ENCODE measurements at places on chromosomes 6 and 20.
A peak's percentile ranks its signal among the peaks of the same experiment; 100 is the strongest.

DNA sequence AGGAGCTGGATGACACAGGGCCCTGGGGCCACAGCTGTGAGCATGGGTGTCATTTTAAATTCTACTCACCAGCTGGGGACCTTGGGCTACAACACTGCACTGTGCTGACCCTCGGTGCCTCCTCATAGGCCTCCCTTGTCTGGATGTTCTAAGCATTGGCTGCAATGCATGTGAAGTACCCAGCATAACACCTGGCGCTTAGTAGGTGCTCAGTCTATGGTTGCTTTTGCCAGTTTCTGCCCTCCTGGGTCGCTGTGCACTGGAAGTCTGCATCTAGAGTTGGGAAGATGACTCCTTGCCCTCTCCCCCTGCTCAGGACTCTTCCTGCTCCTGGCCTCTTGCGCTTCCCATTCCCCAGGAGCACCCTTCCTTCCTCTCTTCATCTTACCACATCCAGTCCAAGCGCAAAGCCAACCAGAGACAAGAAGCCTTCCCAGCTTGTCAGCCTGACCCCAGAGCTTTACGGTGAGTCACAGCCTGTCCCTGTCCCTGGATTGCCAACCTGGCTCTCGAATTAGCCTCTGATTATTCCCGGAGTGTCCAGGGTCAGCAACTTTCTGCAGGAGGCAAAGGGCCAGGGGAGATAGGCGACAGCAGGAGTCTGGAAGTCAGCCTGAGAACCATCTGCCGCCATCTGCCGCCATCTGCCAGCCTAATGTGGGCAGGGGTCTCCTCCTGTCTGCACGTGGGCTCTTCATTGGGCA, 8.8 kb downstream of the SLC13A3 start:
- no peaks in the 10 kb centered on the region for H3K27me3 ChIP-seq
- no peak overlapping the region for H3K4me3 ChIP-seq
- no peaks in the 10 kb centered on the region for H3K4me1 ChIP-seq
- no peak for DNase-seq
- no peaks in the 10 kb centered on the region for H3K36me3 ChIP-seq

- peaks cover 13% of the 10 kb centered on the region for H3K4me1 ChIP-seq
- H3K36me3 ChIP-seq, result no peaks in the 10 kb centered on the region
- H3K4me3 ChIP-seq, result no peak overlapping the region
- H3K27me3 ChIP-seq, result no peaks in the 10 kb centered on the region
- H3K27ac ChIP-seq, result no peak overlapping the region
Observed at GRCh38 chr6:166633732-166634535, 6.9 kb upstream of the RPS6KA2 start.

- DNase-seq, result peak; percentile 5
- H3K4me1 ChIP-seq, result no peaks in the 10 kb centered on the region
- H3K27ac ChIP-seq, result no peak overlapping the region
- H3K4me3 ChIP-seq, result no peak overlapping the region
- H3K27me3 ChIP-seq, result no peaks in the 10 kb centered on the region
Observed at GRCh38 chr20:1150218-1150617, 31.8 kb downstream of the PSMF1 start.

GRCh38 chr6:81241126-81242041, 511.1 kb downstream of the TENT5A start:
- no peaks in the 10 kb centered on the region for H3K27me3 ChIP-seq
- no peaks in the 10 kb centered on the region for H3K4me1 ChIP-seq
- no peaks in the 10 kb centered on the region for H3K36me3 ChIP-seq
- no peak overlapping the region for H3K4me3 ChIP-seq

- no peak overlapping the region for H3K4me3 ChIP-seq
- H3K27ac ChIP-seq, result no peak overlapping the region
- peaks cover 3% of the 10 kb centered on the region for H3K27me3 ChIP-seq
- DNase-seq, result no peak
Observed at GRCh38 chr6:13872681-13873080, 52.1 kb upstream of the RNF182 start.

GRCh38 chr6:156777577-156778453, 637 bp downstream of the ARID1B start:
- peaks cover 34% of the 10 kb centered on the region for H3K4me1 ChIP-seq
- H3K36me3 ChIP-seq, result no peaks in the 10 kb centered on the region
- DNase-seq, result no peak
- no peaks in the 10 kb centered on the region for H3K27me3 ChIP-seq
- H3K4me3 ChIP-seq, result peak overlapping the region; percentile 93
- H3K27ac ChIP-seq, result peak overlapping the region; percentile 94
